ENCODE measurements at places on chromosomes 5 and 9.

DNA sequence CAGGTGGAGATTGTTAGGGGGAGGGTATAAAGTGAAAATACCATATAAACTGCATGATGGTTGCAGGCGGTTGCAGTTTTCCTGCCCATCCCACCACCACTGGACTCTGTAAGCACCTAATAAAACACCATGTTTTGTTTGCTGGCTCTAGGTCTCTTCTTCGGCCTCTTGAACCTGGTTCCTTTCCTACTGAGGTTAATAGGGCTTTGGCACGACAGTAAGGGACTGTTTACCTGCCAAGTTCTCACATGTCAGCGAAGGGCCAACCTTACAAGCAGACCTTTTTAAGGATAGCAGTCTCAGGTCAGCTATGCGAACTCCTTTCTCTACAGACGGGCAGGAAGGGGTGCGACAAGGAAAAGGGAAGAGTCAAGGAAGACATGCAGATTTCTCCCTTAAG is 3.4 kb upstream of the RFESD start:
- no peak for DNase-seq

- peak; percentile 64 for DNase-seq
Observed at GRCh38 chr5:32852976-32853375, 141.9 kb downstream of the NPR3 start.

DNA sequence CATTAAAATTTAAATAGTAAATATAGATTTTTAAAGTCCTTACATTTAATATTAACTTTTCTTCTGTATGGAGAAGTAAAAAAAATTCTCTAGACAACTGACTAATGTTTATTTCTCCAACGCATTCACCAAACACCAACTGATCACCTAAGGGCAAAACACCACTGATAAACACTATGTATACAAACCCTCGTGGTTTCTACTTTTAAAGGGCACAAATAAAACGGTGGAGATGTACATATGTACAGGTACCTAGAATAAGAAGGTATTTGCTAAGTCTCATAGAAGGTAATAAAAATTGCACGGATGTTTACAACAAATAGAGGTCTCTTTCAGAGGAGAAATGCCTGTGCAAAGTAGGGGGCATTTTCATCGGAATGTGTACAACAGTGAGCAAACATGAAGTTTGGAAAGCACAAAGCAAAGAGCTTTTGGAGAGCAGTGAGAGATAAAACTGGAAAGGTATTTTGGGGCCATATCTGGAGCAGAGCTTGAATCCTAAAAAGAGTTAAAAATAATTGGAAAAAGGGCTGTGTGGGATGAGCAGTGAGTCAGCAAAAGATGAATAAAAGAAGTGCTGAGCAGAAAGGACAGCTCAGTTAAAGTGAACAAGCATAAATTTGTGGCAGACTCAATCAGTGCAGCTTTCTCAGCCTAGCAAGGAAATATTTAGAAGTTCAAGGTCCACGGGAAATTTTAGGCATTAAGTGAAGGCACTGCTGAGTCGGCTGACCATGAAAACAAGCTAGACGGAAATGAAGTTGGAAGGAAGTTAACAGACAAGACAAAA is 160.0 kb downstream of the TMEM161B start:
- DNase-seq, result no peak

GRCh38 chr9:34675869-34676268 is 13.4 kb upstream of the CCL27 start:
- no peak for DNase-seq

DNA sequence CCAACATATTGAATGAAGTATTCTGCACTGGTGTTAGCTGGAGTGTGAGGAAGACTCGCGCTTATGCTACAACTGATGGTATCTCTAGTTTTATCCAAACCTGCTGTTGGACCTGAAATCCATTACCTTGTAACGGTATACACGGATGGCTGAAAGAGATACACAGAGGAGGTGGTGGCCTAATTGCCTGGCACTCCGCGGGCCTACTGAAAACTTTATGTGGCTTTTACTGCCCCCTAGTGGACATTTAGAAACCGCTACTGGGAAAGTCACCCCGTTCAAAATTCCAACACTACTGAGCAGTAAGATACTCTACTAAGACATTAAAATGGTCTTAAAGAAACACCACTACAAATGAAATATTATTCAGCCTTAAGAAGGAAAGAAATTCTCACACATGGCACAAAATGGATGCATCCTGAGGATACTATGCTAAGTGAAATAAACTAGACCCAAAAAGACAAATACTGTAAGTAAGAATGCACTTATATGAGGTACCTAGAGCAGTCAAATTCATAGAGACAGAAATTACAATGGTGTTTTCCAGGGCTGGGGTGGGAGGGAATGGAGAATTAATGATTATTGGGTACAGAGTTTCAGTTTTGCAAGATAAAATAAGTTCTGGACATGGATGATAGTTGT is 100.4 kb downstream of the TTLL11 start:
- peak; percentile 79 for DNase-seq

GRCh38 chr5:21685522-21685921 is 1167.6 kb downstream of the CDH12 start:
- DNase-seq, result peak; percentile 50

- DNase-seq, result peak; percentile 50
Observed at GRCh38 chr9:129121483-129121882, 10.3 kb downstream of the PTPA start.

GRCh38 chr5:68446487-68446894 is 230.9 kb downstream of the PIK3R1 start:
- no peak for DNase-seq

GRCh38 chr9:114450833-114451706 is 54.2 kb downstream of the WHRN start:
- no peak for DNase-seq

DNA sequence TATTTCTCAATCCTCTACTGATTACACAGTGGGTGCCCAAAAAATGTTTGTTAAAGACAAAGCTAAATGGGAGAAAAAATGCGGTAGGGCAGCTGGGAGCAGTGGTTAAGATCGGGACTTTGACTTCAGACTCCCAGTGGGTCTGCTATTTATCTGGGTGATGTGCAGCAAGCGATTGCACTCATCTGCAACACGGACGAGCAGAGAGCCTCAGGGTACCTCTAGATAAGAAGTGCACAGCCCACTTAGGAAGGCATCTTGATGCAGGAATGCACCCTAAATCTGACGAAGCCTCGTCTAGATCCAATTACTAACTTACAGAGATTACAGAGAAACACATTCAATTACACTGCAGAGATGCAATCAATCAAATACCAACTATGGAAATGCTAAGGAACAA is 4.0 kb downstream of the MAPK9 start:
- no peak for DNase-seq

DNA sequence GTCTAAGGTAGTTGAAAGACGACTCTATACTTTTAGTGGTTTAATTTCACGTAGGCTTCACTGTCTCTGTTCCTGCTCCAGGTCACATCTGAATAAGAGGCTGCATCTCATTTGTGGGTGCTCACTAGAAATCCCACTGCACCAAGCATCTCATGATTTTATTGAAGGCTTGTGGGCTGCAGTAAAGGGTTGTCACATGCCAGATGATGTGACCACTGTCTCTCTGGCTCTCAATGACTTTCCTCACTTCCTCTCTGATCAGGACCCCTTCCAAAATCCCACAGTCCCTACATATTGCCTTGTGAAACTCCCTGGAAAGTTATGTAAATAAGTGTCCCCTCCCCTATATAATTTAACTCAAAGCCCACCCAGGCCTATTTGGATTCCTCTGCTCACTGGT is 8.9 kb upstream of the ZCCHC10 start:
- DNase-seq, result no peak

- DNase-seq, result no peak
Observed at GRCh38 chr9:120395376-120395775, 184.6 kb downstream of the CDK5RAP2 start.

- no peak for DNase-seq
Observed at GRCh38 chr5:135129307-135129706, 95.3 kb upstream of the PITX1 start.

All from fibroblast of skin of scalp (primary cell).